Stimulated activated CD8-positive, alpha-beta memory T cell treated with anti-CD3 and anti-CD28 coated beads, Interleukin-2, amount 100 ng/mL, for 1 hour (primary cell): ENCODE measurements at places on chromosomes 7 and 10.

DNA sequence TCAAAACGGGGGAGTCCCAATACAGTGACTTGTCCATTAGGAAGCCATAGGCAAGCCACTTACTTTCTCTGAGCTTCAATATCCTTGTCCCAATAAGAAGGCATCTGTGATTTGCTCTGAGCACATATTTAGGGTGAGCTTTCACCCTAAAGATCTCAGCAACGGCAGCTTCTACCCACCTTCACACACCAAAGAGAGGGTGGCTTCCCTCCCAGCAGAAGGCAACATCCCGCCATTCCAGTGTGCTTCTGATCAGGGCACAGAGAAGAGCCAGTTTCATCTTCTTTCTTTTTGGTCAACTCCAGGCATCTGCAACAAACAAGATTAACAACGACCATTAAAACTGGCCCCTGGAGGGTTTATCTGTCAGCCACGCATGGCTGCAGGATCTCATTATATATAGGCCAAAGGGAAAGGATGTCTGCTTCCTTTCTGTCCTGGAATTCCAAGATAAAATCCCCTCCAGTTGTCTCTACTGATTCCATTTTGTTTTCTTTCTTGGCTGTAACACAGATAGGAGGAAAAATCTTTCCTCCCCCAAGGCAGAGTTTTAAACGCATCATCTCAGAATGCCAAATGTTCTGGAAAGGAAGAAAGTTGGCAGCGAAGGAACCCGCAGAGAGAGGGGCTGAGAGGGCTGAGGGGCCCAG is 491 bp upstream of the SH2D4B start:
- no peak for DNase-seq

- no peak for DNase-seq
Measured at GRCh38 chr10:72407471-72407870, 52.8 kb upstream of the DNAJB12 start.

DNA sequence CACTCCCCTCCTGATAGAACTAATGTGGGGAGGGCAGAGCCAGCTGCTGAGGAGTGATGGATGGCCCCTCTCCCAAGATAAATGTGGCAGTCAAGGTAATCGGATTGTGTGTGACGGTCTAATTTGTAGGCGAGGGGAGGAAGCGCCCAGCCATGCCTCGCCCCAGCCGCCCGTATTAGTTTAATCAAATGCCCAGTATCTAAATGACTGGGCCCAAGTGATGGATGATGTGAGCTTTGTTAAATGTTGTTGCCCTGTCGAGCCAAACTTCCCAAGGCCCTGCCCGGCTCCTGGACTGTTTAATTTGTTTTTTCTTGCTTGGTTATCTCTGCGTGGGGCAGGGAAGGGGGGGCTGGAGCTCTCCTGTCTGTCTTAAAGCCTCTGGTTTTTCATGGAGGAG is 88.4 kb upstream of the PPIF start:
- DNase-seq = no peak

- DNase-seq = no peak
Measured at GRCh38 chr7:52261057-52261456, 774.4 kb upstream of the POM121L12 start.

DNA sequence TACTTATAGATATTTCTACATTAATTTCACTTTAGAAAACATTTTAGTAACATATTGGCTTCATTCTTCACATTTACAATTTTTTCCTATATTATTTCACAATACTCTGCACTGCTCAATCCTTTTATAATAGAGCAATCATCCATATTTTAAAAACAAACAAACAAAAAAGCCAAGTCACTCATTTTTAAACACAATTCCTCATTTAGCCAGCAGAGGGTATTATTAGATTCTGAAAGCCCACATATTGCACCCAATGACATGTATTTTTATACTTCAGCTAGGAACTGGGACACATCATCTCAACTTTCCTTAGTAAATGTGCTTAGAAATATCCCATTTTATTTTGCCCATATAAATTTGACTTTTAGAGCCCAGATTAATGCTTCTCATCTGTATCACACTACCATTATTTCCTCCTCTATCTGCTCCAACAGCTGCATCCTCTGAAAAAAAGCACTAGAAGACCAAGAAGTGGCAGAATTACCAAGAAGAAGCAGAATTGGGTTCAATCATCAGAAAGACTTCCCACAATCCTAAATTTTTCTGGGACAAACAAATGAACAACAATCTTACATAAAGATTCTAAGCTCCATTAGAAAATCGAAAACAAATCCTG is 29.5 kb downstream of the CTNNA3 start:
- no peak for DNase-seq

DNA sequence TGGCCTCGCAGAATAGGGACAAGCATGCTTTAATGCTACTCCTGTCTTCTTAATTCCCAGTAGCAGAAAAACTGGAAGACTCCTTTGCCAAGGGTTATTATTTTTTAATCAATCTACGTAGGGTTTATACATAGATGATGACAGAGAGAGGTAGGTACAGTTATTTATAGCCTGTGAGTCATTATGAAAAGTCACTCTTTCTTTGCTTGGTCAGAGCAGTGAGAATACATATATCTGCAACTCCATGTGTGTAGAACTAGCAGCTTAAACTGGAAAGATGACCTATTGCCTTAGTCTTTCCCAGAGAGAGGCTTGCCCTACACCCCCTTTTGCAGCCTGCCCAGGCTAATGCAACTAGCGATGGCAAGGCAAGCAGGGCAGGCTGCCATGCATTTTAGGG is 1050.6 kb downstream of the NRG3 start:
- no peak for DNase-seq

DNA sequence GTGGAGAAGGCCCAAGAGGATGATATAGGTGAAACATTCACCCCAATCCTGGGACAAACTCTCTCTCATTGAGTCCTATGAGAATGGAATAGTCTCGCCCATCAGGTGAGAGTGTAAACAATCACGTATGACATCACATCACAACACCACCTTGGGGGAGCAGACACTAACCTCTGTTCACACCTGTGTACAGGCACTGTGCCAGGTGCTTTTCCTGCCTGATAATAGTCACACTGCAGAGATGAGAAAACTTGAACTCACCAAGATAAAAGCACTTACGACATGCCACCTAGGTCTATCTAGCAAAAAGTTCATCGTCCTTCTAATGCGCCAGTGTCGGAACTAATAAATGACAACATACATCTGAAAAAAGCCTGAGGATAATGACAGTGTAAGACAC is 187.8 kb downstream of the FAM107B start:
- no peak for DNase-seq

- DNase-seq = no peak
Measured at GRCh38 chr10:6114299-6114698, 25.5 kb downstream of the RBM17 start.

- no peak for DNase-seq
Measured at GRCh38 chr7:28643188-28643569, 230.9 kb downstream of the CREB5 start.

DNA sequence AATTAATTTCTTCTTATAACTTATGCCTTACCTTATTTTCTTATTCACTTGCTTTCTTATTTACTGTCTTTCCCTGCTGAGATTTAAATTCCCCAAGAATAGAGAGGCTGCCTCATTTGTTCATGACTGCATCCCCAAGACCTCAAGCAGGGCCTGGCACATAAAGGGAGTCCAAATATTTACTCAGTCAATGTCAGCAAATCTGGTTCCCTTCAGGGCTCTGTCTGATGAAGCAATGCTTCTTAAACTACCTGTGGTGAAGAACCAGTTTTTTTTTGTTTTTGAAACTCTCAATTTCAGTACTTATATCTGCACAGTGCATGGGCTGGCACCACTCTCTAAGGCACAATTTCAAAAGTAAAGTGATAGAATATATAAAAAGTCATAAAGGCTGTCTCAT is 4.7 kb downstream of the ZNF239 start:
- no peak for DNase-seq

DNA sequence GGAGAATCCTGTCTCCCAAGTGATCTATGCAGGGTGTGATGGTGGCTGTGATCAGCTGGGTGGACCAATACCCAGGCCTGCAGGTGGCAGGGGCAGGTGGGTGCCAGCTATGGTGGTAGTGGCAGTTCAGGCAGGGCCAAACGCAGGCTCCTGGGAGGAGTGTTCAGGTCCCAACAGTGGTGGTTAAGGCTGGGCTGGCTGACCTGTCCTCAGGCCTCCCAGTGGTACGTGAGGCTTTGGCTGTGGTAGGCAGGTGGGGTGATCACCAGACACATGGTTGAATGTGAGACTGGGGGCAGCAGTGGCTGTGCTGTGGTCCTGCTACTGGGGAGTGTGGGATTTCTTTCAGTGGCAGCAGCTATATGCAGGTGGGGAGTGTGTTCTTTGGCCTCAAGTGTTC is 126.7 kb upstream of the STARD3NL start:
- DNase-seq = no peak

- DNase-seq = no peak
Measured at GRCh38 chr7:44162785-44163395, 21.8 kb upstream of the MYL7 start.
